ENCODE measurements at places on chromosomes 7 and 10. TPM values are rescaled to one million over a fixed set of nuclear protein-coding genes. Genes with fewer than 3 reads are reported as not detected.

DNA sequence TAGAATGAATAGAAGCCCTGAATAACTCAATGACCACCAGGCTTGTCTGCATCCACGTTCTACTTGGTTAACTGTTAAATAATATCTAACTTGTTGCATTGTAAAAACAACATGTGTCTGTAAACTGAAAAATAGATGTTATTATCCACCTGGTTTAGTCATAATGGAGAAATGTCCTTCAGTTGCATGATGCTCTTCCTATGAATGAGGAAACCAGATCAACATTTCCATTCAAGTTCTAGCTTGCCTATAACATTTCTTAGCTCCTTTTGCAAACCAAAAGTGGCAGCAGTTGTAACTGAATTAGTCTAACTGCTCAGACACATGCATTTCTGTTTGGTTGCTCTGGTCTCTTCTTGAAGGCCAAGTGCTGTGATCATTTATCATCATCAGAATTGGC is 62.9 kb upstream of the BET1 start:
- DNase-seq: no peak

- peak; percentile 67 for DNase-seq
Measured at GRCh38 chr10:3805201-3805790, 20.3 kb upstream of the KLF6 start.

DNA sequence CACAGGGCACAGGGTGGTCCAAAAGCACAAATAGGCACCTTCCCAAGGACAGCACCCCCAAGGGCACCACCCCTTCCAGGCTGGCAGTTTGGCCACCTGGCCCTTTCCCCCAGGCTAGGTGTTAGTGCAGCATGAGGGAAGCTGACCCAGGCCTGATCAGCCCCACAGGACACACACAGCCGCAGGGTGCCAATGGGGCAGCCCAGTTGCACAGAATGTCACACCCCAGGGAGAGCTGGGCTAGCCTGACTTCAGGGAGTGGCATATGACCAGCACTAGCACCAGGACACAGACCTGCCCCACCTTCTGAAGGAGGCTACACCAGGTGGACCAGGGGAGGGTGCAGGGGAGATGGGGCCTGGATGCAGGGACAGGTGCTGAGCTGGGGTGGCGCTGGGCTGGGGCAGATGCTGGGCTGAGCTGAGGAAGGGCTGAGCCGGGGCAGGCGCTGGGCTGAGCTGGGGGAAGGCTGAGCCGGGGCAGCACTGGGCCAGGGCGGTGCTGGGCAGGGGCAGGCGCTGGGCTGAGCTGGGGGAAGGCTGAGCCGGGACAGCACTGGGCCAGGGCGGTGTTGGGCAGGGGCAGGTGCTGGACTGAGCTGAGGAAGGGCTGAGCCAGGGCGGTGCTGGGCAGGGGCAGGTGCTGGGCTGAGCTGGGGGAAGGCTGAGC is 3.9 kb upstream of the ADAM8 start:
- no peak for DNase-seq

Gene AKR1E2
- 0.26 TPM for total RNA-seq

Gene DNA2
- total RNA-seq: 2.3 TPM

Gene CYP2E1
- 3.9 TPM for total RNA-seq

Gene SLC13A4
- total RNA-seq: not detected

Measured in body of pancreas (tissue), 4 donors.